Right ventricle myocardium superior (tissue), 1 donor: ENCODE measurements at places on chromosomes 12 and 14. TPM values are rescaled to one million over a fixed set of nuclear protein-coding genes. Genes with fewer than 3 reads are reported as not detected.

- DNase-seq = no peak
These were observed 108.5 kb downstream of the ZFC3H1 start for GRCh38 chr12:71555191-71555590.

GRCh38 chr14:73457924-73458182 is 493 bp downstream of the NUMB start:
- DNase-seq = peak; percentile 67

DNA sequence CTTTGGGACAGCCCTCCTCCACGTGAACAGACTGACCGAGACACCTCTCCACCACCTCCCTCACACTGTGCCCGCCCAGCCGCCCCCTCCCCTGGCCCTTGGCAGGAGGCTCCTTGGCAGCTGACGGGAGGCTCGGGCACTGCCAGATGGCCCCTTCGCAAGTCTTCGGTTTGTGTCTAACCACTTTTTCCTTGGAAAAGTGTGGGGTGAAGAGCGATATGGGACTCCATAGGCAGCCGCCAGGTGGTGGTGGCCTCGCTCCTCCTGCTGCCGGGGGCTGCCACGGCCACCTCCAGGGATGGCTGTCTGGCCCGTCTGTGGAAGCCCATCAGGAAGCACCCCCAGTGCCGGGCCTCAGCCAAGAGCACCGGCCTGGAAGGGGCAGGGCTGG is 58.7 kb downstream of the LRCOL1 start:
- no peak for DNase-seq

GRCh38 chr12:70962226-70962794 is 41.8 kb upstream of the PTPRR start:
- DNase-seq = no peak

DNA sequence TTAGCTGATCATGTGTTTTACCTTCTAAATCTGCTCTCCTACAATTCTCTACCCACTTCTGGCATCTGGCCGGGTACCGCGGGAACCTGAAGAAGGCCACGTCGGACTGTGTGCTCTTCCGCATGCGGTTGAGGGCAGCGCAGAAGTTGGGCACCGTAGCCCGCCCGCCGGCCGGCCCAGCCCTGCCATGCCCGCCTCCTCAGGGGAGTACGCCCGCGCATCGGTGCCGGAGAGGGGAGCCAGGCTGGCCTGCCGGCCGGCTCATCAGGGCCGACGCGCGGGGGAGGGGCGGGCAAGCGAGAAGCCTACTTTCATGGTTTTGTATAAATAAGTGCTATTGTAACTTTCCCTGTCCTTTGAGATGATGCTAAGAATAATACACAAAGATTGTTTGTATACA is 19.9 kb upstream of the ADAMTS20 start:
- no peak for DNase-seq

- DNase-seq = no peak
These were observed 61.7 kb upstream of the BCL2L14 start for GRCh38 chr12:12008931-12009611.

The CIROP gene
- total RNA-seq = not detected

The TAS2R43 gene
- not detected for total RNA-seq
